ENCODE measurements at places on chromosomes 6 and 20. TPM values are rescaled to one million over a fixed set of nuclear protein-coding genes. Genes with fewer than 3 reads are reported as not detected.

The NKX2-4 gene
- total RNA-seq, result not detected

- DNase-seq, result no peak
Observed at GRCh38 chr6:135115834-135116233, 61.2 kb upstream of the HBS1L start.

- no peak for DNase-seq
Observed at GRCh38 chr20:18729231-18729825, 84.3 kb upstream of the SCP2D1 start.

- DNase-seq, result no peak
Observed at GRCh38 chr6:148689168-148689567, 57.7 kb upstream of the UST start.

GRCh38 chr6:37906121-37906520 lies 86.6 kb downstream of the ZFAND3 start:
- no peak for DNase-seq

DNA sequence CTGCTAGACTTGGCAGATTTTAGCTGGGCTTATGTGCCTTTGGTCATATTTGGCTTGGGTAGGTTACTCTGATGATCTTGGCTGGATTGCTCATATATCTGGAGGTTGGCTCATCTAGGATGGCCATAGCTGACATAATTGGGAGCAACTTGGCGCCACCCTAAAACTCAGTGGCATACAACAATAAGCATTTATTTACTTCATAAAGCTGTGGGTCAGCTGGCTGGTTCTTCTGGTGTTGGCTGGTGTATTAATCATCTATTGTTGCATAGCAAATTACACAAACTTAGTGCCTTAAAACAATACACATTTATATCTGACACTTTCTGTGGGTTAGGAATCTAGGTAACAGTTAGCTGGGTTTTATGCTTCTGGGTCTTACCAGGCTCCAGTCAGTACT lies 297.3 kb upstream of the JAG1 start:
- DNase-seq, result no peak

- DNase-seq, result no peak
Observed at GRCh38 chr6:143451531-143451930, 926 bp downstream of the PEX3 start.

Data from activated naive CD4-positive, alpha-beta T cell treated with anti-CD3 and anti-CD28 coated beads for 36 hours (primary cell).